ENCODE measurements at places on chromosomes 4 and X.

DNA sequence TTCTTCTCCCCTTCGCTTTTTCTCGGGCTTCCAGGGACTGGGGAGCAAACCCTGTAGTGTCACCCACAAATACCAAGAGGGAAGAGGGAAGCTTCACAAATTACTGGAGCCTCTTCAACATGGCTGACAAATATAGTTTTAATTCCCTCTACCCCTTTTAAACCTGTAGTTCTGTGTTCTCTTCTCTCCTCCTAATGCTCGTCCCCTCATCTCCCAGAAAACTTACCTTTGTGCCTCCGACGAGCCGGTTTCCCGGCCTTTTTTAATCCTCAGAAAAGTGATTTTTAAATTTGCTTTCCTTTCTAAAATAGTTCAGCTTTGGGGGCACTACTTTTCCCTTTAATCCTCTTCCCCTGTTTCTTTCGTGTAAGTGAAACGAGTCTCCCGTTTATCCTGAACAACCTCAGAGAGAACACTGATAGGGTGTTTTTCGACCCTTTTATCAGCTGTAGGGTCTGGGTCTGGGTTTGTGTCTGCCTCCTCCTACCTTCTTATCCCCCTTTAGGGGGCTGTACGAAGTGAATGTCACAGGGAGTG is 408 bp downstream of the TET2 start:
- DNase-seq: no peak

DNA sequence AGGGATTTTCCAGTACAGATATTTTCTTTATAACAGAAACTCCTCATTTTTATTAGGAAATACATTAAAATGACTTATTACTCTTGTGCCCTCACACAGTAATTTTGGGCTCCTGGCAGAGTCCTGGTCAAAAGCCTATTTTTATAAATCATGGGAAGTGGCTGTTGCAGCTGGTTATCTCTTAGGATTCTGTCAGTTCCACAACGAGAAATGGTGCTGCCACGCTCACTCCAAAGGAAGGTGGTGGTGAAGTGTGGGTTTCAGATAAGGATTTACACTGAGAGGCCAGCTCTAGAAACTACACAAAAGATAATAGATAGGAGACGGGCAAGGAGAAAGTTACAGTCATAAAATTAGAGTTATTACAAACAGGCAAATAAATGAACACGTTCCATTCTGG is 159.2 kb upstream of the FAM241A start:
- no peak for DNase-seq

- DNase-seq: no peak
Observed at GRCh38 chr4:26034849-26035248, 120.8 kb downstream of the SMIM20 start.

GRCh38 chr4:126757219-126757618 is 875.5 kb upstream of the INTU start:
- DNase-seq: no peak

- no peak for DNase-seq
Observed at GRCh38 chrX:103726477-103726876, 15.8 kb downstream of the TMEM31 start.
